ENCODE measurements at places on chromosomes 7 and 10.
A peak's percentile ranks its signal among the peaks of the same experiment; 100 is the strongest.

DNA sequence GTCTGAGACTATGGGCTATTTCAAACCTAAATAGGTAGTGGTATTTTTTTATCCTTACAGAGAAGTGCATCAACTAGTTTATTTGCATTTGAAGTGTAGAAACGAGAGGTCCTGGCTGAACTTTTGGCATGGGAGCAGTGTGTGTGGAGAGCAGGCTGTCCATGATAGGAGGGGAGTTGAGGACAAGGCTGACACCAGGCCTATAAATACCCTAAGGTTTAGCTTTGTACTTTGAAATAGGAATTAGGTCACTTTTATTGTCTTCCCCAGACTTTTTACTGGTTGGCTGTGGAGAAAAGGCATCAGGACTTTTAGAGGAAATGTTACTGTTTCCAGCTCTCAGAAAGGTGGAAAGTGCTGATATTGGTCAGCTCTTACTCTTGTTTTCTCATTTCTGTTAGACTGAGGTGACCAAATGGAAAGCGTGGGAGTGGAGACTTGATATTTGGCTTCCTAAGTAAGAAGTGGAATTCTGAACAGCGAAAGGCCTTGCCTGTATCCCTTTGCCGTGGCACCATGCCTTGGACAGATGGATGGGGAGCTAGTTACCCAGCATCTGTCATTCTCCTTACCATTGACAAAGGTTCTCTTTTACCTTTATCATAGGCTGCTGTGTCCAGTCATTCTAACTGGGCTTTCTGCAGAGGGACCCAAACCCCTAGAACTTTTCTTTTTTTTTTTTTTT is 46.0 kb downstream of the GBF1 start:
- DNase-seq: no peak

- no peak for DNase-seq
Measured at GRCh38 chr10:113947184-113948041, 93.0 kb downstream of the NHLRC2 start.

DNA sequence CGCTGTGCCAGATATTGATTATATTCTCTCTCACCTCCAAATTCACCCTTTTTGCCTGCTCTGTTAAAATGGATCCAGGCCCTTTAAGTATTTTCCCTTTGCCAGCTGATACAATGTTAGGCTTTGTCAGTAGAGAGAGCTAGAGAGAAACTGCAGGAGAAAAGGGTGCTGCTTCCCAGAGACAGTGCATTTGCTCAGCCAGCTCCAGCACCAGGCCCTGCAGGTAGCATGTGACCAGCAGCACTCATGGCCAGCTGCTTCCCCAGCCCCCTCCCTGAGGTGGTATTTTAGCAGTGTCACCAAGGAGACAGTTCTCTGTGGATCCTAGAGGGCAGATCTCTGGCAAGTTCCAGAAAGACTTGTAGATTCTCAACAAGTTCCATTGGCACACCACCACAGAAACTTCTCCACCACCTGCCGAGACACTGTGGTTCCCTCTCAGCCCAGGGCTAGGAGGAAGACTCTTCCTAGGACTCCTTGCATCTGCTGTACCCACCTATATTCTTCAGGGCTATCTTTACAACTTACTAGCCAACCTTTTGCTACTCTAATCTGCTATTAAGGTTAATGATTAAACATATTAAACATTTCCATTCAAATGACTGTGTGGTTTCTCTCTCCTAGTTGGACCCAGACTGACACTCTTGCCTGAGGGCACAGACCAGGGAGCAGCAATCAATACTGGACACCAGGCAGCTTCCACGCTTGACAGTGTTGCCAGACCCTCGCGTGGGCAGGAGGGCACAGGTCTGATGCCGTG is 35.6 kb upstream of the ADAM12 start:
- DNase-seq: no peak

DNA sequence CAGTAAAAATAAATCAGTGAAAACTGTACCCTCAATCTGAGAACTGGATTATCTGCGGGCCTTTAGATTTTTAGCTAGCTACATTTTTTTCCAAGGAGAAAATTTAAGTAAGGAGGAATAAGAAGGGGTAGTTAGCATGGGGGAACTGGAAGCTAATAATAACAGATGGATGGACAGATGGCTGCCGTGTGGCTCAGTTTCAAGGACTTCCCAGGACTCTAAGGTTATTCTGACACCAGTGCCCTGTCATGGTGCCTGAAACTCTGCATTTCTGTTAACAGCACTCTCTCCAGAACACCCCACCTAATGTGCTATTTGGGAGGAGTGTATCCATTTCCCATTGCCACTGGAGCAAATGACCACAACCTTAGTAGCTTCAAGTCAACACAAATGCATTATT is 75.7 kb upstream of the PDE1C start:
- no peak for DNase-seq

- DNase-seq: no peak
Measured at GRCh38 chr7:23852988-23853387, 143.0 kb downstream of the STK31 start.

- DNase-seq: no peak
Measured at GRCh38 chr10:114437473-114438292, 33.4 kb upstream of the AFAP1L2 start.

DNA sequence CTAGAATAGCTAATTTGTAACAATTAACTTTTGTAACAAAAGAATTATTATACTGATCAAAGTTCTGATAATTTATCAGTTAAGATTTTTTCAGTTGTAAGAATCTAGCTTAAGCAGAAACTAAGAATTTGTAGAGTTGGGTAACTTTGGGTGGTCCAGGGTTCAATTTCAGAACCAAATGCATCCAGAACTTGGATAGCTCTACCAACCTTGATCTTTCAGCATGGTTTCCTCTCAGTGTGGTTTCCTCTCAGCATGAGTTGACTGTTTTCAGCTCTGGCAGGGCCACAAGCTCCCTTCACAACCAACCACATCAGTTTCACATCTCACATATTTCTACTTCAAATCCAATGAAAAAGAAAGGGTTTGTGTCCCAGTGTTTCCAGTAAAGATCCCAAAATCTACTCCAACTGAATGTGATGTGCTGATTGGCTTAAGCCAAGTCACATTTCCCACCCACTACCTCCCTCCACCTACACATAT is 3.3 kb upstream of the FAS start:
- no peak for DNase-seq

GRCh38 chr10:28938745-28939144 is 261.4 kb downstream of the BAMBI start:
- no peak for DNase-seq

DNA sequence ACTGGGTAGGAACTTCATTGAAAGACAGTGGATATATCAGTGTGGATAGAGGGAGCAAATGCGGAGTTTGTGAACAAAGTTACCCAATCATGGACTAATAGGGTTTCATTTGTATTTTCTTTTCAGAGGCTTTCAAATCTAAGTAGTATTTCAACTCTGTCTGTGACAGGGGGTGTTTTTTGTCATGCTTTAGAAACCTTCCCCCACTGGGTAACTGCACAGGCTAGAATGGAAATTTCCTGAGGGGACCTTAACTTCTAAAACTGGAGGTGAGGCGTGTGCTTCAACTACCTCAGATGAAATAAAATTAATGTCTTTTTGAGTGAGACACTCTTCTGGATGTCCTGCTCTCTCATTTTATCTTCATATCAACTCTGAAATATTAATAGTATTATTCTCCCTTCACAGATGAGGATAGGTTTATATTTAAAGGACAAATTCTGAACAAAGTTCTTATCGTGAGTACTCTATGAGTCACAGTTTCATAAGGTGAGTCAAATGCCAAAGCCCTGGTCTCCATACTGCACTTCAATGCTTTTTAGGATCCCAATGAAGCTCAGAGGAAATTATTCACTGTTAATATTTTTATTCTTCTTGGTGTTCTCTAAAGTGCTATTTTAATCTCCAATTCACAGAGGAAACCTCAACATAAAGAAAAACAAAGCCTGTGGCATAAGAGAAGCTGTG is 770.6 kb downstream of the CCSER2 start:
- DNase-seq: no peak

- no peak for DNase-seq
Measured at GRCh38 chr7:132581431-132581830, 5.2 kb upstream of the PLXNA4 start.

DNA sequence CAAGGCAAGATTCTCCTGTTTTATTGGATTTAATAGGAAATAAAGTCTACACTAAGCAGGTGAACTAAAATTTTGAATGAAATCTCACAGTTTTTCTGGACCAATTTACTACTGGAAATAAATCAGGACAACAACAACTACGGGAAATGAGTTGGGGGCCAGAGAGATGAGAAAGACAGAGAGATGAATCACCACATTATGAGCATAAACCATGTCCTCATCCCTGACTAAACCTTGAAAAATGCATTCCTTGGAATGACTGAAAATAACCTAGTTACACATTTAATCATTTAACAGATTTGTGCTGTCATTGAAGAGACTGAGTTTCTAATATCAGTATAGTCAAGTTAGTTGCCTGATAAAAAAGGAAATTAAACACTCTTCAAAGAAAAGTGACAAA is 608.4 kb upstream of the KCND2 start:
- peak; percentile 94 for DNase-seq

GRCh38 chr7:44050121-44050914 is 5.8 kb downstream of the DBNL start:
- no peak for DNase-seq

- DNase-seq: peak; percentile 97
Measured at GRCh38 chr7:116776610-116777289, 85.6 kb upstream of the CAPZA2 start.

- no peak for DNase-seq
Measured at GRCh38 chr7:5550831-5551230, 127.2 kb upstream of the TNRC18 start.

DNA sequence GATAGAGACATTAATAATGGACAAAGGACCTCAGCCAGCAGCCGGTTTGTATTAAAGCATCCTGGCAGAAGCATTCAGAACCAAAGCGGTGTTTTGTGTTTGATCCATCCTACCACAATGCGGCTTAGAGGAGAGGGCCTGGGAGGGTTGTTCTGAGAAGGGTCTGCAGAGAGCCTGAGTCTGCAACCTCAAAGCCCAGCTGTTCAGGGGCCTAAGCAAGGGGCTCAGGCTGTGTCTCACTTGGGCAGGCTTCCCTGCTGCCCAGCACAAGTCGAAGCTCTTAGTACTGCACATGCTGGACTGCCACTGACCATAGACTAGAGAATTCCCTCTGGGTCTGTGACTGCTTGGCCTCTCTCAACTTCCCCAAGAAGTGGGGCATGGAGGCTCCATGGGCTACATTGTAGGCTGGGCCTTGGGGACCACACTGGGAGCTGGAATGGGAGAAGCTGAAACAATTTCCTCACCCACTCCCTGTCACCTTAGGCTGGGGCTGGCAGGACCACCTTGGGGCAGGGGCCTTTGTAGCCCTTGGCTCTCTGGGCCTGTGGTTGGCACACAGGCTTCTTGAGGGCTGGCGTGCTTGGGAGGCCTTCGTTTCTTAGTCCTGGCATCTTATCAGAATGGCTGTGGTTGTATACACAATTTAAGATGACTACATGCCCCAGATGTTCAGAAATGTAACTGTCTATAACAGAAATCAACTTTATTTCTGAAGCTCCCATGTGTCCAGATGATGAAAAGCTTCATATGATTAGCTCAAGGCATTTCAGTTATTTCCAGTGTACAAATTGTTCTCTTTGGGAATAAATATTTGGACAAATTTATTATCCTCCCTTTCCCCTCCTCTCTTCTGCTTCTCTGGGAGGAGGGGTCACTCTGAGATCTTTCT is 44.5 kb downstream of the LRRC18 start:
- DNase-seq: no peak

DNA sequence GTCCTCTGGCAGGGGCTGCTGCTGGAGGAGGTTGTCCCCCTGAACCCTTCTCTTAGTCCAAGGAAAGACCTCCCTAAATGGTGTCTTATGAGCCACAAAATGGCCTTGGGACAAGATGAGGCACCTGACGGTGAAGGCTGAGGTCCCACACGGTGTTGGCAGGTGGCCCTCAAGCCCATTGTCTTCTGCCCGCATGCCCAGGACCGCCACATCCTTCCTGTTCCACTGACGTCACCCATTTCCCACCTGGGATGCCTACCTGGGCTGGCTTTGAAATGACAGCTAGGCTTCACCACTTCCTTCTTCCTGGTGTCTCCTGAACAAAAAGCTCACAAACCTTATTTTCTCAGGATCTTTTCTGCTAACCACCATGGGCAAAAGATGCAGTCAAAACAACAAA is 2.1 kb upstream of the DMBT1 start:
- DNase-seq: no peak

DNA sequence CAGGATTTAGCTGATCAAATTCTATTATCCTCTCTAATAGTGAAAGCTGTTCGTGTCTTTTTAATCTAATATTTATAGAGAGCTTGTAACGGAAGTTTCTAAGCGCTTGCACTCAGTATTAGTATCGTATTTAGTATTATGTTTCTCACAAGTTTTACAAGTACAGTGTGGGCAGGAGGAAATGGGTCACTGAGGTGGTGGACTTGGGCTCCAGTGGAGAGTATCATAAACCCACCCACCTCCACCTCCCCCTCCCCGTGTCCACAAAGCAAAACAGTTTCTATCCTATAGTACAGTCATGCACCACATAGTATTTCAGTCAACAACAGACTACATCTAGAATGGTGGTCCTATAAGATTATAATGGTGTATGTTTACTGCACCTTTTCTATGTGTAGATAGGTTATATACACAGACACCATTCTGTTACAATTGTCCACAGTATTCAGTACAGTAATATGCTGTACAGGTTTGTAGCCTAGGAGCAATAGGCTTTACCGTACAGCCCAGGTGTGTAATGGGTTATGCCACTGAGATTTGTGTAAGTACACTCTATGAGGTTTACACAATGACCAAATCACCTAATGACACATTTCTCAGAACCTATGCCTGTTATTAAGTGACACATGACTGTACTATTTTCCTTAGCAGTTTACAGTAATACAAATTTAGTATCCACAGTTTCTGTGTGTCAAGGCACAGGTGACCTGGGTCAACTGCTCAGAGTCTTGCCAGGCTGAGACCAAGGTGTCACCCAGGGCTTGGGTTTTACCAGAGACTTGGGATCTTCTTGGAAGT is 1021.3 kb upstream of the C7orf33 start:
- peak; percentile 57 for DNase-seq

DNA sequence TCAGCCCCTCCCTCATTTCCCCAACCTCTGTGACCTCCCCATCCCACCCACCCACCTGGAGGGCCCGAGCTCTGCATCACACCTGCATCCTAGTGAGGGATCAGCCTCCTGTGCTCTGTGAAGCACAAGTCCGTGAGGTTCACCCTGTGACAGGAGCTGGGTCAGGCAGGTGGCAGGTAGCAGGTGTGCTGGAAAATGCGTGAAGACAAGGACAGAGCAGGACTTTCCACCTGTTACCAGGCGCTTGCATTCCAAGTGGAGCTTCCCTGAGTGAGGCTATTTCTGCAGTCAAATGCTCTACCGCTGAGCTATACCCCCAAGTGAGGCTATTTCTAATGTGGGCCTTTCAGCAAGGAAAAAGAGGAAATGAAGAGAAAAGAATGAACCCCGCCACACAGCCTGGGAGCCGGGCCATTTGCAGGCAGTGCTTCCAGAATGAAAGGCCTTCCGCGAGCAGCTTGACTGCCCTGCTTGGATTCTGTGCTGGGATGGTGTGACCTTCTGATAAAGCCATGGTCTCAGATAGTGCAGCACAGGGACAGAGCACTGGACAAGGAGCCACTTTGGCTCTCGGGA is 13.3 kb upstream of the CPXM2 start:
- DNase-seq: no peak

GRCh38 chr7:107744345-107744750 is 406 bp downstream of the CBLL1 start:
- DNase-seq: no peak

Data from RCC 7860 (cell line).